Upper lobe of right lung (tissue), 1 donor: ENCODE measurements at places on chromosomes 4 and X.

- no peak for DNase-seq
Observed at GRCh38 chr4:145957302-145957701, 18.7 kb upstream of the ZNF827 start.

GRCh38 chrX:19846995-19847790 is 40.2 kb downstream of the SH3KBP1 start:
- DNase-seq, result no peak

DNA sequence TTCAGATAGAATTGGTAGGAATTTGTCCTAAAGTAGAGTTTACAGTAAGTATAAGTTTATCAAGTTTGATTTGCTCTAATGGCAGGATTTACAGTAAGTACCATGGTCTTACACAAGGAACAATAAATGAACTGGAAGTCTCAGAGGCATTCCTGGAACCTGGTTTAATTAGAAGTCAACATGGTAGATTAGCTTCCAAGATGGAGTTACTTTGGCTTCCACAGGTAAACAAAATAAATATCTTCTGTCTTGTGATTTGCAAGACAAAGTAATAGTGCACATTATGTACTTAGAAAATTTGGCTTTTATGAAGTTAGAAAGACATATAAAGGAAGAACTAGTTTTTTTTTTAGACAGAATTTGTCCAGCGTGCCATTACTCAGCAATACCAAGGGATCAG is 190.7 kb downstream of the GLUD2 start:
- DNase-seq, result no peak

DNA sequence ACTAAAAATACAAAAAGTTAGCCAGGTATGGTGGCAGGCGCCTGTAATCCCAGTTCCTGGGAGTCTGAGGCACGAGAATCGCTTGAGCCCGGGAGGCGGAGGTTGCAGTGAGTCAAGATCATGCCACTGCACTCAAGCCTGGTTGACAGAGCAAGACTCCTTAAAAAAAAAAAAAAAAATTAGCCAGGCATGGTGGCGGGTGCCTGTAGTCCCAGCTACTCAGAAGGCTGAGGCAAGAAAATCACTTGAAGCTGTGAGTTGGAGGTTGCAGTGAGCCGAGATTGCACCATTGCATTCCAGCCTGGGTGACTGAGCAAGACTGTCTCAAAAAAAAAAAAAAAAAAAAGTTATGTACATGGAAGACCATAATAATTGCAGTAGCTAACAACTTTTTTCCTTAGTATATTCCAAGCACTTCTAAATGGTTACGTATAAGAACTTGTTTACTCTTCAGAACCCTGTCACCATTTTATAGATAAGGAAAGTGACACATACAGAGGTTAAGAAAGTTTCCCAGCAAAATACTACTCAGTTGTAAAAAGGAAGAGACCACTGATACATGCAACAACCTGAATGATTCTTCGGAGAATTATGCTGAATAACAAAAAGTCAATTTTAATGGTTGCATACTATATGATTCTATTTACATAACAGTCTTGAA is 24.5 kb downstream of the RUFY3 start:
- peak; percentile 77 for DNase-seq

- DNase-seq, result no peak
Observed at GRCh38 chrX:39815631-39816030, 282.1 kb downstream of the BCOR start.

- peak; percentile 66 for DNase-seq
Observed at GRCh38 chr4:68375667-68376559, 26.0 kb upstream of the YTHDC1 start.

- no peak for DNase-seq
Observed at GRCh38 chrX:33906971-33907370, 225.1 kb downstream of the FAM47A start.
